ENCODE measurements at places on chromosomes 4 and X.

DNA sequence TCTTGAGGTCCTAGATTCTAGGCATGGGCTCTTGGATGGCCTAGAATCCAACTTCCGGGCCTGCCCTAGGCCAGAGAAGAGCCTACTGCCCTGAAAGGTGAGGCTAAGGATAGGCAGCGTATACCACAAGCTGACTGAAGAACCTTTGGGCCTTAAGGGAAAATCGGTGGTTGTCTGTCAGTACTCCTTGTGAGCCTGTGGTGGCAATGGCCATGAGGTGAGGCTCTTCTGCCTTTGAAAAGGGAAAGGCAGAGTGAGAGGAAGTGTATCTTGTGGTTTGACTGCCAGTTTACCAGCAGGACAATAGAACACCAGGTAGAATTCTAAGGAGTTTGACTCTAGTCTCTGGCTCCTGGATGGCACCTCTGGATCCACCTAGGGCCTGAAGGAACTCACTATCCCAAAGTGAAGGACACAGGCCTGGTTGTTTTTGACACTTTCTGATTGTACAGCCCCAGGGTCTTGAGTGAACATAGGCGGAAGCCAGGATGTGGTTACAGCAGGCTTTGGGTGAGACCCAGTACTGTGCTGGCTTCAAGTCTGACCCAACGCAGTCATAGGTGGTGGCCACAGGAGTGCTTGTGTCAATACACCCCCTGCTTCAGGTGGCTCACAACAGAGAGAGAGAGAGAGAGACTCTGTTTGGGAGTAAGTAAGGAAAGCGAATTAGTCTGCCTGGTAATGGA is 20.9 kb downstream of the ITIH6 start:
- no peak for DNase-seq

DNA sequence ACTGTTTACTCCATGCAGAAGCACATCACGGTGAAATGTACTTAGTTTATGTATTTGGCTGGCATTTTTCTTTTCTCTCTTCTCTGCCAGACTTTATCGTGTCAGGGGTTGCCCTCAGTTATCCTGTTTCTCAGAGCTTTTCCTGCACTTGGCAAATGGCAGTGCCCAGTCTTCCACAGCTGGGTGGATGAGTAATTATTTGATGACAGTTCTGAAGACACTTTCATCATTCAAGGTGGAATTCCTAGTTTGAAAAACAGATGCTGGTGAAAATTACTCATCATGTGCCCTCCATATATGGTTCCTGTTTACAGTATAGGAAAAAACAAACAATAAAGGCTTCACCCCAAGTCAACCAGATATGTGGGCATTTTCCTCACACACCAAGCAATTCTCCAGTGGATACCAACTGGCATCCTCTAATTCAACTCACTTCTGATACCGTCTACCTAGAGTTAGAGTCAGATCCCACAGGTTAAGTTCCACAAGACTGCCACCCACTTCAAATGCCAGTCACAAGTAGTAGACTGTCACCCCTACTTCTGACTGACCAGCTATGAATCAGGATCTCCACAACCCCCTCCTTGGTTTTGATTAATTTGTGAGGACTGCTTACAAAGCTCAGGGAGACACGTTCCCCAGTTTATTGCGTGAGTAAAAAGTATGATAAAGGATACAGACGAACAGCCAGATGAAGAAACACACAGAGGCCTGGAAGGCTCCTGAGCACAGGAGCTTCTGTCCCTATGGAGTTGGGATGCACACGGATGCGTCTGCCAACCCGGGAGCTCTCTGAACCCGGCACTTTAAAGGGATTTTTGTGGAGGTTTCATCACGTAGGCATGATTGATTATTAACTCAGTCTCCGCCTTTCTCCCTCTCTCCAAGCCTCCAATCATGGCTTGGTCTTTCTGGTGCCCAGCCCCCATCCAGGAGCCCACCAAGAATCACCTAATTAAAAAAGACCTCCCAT is 72.9 kb downstream of the CLDN34 start:
- no peak for DNase-seq

DNA sequence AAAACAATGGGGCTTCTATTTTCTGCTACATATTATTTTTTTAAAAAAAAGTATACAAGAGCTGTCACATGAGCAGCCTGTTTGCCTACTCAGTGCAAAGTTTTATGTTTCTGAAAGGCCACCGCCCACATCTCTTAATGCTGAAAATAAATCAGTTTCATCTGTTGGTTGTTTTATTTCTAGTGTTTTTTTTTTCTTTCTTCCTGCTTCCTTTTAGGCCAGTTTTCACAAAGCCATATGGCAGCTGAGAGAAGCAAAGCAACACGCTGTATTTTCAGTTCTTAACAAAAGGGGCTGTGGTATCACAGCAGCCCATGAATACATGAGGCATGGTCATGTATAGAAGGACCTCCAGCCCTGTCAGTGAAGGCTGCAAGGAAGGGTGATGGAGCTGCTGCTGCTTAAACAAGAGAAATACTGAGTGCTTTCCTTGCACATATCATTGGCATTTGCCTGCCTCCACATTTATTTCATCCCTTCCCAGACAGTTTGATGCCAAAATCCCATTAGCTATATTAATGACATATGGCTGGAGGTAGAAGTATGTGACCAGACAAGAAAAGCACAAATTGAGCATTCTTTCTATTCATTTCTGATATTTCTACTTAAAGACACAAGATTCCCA is 172.5 kb downstream of the PCDH18 start:
- DNase-seq, result peak; percentile 14

DNA sequence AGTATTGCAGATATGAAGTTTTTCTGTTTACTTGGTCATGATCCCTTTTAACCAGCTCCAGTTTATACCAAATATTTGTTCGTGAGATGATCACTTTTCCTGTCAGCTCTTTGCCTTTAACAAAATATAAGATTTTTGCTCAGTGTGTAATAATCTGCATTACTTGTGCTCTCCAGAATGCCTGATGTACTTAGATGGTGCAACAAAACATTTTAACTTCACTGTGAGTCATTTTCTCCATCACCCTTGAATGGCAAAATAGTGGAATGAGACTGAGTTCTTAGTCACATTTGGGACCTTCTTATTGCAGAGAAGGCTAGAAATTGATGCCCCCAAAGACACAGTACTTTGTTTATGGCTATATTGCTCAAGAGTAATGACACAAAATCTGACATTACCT is 252.0 kb downstream of the FRMPD4 start:
- no peak for DNase-seq

DNA sequence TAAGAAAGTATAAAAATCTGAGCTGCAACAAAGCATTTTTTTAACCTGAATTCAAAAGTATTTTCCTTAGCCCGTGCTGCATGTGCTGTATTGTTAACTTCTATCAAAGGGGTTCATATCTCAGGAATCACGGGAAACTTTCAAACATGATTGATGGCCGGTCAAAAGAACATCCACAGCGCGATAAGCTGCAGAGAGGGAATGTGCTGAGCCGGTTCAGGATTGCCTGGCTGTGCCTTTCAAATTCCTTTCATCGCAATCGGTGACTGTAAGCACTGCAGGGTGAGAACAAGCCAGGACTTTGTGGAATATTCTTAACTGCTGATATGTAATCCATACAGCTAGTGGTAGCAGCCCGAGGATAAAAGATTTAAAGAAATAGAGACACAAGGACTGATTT is 210.9 kb upstream of the NOCT start:
- peak; percentile 26 for DNase-seq

All from choroid plexus epithelial cell (primary cell).